Stimulated activated CD4-positive, alpha-beta T cell treated with anti-CD3 and anti-CD28 coated beads, Interleukin-1b, Interleukin-23, amount 100 ng/mL, for 4 hours (primary cell): ENCODE measurements at places on chromosomes 13 and 19.

DNA sequence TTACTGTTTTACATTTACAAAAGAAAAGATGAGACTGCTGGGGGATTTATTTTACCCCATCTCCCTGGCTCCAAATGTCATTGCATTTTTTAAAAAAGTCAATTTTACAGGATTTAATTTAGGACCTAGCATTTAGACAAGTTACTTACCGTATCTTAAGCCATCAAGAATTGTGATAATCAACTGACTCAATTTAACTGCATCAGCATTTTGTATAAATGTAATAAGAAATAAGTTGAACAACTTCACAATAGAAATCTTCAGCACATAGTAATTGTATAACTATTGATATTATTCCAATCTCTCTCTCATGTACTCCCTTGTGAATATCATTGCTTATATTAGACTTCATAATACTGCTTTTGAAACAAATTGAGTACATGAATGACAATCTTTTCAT is 907.5 kb upstream of the SLC10A2 start:
- DNase-seq: no peak

GRCh38 chr13:52454459-52454819 is 839 bp upstream of the CKAP2 start:
- DNase-seq: no peak

GRCh38 chr19:50780753-50781435 is 9.3 kb upstream of the ACP4 start:
- DNase-seq: no peak

DNA sequence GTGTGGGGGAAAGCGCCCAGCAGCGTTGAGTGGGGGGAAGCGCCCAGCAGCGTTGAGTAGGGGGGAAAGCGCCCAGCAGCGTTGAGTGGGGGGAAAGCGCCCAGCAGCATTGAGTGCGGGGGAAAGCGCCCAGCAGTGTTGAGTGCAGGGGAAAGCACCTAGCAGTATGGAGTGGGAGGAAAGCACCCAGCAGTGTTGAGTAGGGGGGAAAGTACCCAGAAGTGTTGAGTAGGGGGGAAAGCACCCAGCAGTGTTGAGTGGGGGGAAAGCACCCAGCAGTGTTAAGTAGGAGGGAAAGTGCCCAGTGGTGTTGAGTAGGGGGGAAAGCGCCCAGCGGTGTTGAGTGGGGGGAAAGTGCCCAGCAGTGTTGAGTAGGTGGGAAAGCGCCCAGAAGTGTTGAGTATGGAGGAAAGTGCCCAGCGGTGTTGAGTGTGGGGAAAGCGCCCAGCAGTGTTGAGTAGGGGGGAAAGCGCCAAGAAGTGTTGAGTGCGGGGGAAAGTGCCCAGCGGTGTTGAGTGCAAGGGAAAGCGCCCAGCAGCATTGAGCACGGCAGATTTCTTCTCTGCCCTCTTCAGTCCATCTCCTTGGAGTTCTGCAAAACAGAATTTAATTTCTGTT is 138.4 kb downstream of the ATP11A start:
- DNase-seq: no peak

GRCh38 chr19:7654401-7654800 is 14.4 kb upstream of the RETN start:
- DNase-seq: no peak

DNA sequence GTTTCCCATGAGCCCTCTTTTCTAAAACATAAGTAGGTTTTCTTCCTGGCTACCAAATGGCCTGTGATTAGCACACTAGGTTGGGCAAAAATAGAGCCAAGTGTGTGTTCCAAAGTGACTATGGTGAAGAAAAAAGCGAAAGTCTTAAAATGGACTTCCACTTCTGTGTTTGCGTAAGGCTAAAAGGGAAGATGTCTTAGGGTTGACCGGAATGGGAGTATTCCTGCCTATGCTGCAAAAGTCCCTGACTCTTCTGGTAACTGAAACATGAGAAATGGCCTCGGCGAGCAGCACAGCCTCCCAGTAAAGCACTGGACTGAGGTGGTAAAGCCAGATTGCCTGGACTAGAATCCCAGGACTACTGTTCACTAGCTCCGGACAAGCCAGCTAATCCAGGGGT is 2.4 kb upstream of the FPR1 start:
- no peak for DNase-seq

DNA sequence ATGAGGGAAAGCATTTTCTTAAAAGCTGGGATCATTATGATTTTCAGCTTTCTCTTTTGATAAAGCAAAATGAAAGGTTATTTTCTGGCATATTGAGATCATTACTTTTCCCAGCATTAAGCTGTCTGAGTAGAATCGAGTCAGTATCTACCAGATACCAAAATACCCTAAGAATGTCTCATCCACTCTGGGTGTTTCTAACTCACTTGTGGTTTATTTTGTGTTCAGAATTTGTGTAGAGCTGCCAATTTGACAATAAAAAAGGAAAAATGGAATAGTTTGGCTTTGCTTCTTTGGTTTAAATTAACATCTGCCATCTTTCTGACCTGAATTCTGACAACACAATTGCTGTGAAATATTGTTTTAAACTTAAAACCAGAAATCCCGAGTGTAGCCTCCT is 438.7 kb upstream of the ARGLU1 start:
- no peak for DNase-seq

- DNase-seq: no peak
Observed at GRCh38 chr13:110784704-110785103, 71.2 kb downstream of the ING1 start.

DNA sequence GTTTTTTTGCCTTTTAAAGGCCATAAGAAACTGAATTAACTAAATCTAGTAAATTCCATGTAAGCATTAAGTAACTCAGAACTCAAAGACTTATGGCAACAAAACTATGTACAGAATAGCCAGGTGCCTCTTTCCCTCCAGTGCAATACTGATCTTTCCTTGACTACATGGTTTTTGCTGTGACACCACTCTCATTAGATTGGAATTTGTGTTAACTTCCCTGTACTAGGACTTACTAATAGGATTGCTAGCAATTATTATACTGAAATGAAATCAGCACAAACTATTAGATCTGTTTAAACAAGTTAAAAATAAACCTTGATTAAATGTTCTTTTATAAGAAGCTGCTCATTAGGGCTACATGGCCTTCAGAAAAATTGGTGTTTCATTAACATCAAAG is 96.3 kb downstream of the DACH1 start:
- no peak for DNase-seq
